ENCODE measurements at places on chromosomes 13 and 19.

DNA sequence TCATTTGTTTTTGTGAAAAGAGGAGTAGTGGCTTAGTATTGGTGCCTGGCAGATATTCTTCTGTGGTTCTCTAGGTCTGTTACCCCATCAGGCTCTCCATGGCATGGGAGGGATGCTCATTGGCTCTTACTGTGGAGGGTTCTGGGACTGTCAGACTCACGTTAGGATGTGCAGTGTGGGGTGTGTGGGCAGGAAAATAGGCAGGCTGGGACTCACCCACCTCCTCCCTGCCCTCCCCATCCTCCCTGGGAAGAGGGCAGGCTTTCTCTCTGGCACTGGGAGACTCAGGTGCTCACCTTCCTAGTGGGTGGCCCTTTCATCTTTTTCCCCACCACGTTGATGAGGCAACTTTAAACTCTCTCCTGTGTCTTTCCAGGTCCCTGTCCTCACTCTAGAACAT lies 44.2 kb downstream of the ZNF536 start:
- no peak for DNase-seq

DNA sequence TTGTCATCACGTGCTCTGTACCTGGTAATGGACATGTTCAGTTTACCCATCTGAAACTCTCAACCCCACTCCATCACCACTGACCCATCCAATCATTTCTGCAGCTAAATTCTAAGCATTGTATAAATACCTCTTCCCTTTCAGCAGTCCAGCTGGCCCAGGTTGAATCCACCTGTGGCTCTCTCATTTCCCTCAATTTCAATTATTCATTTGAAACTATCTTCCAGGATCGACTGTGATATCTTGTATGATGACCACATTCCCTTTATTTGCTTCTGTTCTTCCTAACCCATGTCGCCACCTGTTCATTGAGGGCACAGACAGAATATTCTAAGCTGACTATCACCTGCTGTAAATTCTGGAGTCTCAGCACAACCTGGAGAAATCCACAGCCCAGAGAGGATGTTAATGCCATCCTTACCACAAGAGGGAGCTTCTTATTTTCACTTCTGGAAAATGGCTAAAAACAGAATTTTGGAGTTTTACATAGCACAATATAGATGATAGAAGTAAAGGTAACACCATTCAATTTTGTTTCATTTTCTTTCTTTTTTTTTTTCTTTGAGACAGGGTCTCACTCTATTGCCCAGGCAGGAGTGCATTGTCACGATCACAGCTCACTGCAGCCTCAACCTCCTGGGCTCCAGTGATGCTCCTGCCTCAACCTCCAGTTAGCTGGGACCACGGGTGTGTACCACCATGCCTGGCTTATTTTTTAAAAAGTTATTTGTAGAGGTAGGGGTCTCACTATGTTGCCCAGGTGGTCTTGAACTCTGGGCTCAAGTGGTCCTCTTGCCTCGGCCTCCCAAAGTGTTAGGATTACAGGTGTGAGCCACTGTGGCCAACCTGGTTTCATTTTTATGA lies 38.6 kb downstream of the ZNF823 start:
- no peak for DNase-seq

DNA sequence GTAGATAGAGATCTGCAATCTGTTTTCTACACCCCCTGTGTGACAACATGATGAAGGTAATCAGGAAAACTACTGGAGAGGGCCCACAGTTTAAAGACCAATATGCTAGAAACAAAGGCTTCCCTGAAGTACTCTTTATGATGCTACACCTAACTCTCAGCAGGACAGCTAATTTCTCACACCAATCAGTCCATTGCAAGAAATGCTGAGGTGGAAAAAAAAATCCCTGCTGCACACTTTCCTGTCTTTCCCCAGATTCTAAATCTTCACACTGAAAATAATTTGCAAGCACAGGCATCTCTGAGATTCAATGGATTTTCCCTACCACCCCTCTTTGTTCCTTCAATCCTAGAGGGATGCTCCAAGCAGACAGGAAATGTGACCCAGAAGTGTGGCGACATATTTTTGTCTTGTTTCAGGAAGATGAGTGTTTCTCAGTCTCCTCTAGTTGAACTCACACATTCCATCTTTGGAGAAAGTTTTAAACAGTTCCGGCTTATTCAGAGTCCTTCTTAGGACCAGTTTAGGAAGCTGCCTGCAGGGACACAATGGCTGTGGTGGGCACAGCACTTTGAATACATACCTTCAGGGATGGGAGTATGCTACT lies 671.6 kb downstream of the DIAPH3 start:
- DNase-seq = no peak

- no peak for DNase-seq
Observed at GRCh38 chr19:35380450-35381124, 9.7 kb downstream of the GPR42 start.

- peak; percentile 16 for DNase-seq
Observed at GRCh38 chr19:7267792-7268704, 26.2 kb downstream of the INSR start.

DNA sequence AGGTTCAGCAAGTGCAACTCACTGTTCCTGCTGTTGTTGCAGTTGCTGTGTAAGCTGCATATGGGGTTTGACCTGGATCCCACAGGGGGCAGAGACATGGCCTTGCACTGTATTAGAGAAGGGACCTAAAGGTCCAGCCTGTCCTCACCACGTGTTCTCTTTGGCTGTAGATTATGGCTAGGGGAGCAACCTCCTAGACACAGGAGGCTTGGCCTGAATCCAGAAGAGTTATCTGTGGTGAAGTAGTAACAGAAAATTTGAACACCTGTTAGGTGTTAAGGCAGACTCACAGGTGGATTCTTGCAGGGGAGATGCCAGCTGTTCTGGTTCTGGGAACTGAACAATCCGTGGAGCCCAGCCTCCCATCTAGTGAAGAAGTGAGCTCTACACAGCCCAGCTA lies 3.4 kb upstream of the CYP4F11 start:
- DNase-seq = no peak

GRCh38 chr13:33290421-33290965 lies 4.9 kb upstream of the STARD13 start:
- no peak for DNase-seq

- DNase-seq = no peak
Observed at GRCh38 chr19:3073159-3073563, 10.9 kb upstream of the TLE5 start.

DNA sequence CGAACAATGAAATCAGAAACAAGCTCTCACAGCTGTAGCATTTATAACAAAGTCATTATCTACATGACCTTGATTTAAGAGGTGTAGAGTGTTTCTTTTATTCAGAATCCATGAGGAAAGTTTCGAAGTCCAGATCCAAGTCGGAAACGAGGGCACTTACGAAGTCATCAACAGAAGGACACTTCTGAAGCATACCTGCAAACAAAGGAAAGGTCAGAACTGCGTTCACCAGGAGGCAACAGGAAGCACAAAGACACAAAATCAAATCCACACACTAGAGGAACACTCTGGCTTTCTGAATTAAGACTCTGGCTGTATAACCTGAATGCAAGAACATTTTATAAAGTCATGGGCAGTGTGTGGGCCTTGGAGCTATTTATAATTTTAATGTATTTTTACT lies 158.9 kb downstream of the MIPEP start:
- DNase-seq = no peak

- no peak for DNase-seq
Observed at GRCh38 chr13:46665633-46666482, 112.9 kb downstream of the LRCH1 start.

- no peak for DNase-seq
Observed at GRCh38 chr13:21683034-21683733, 12.3 kb downstream of the FGF9 start.

DNA sequence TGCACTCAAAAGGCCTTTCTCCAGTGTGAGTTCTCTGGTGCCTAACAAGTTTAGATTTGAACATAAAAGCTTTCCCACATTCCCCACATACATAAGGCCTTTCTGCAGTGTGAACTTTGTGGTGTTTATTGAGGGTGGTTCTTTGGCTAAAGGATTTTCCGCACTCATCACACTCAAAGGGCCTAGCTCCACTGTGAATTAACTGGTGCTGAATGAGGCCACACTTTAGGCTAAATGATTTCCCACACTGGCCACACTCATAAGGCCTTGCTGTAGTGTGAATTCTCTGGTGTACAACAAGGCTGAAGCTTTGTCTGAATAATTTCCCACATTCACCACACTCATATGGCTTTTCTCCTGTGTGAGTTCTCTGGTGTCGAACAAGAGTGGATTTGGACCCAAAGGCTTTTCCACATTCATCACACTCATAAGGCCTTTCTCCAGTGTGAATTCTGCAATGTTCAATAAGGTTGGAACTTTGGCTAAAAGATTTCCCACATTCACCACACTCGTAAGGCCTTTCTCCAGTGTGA lies 6.2 kb downstream of the ZNF416 start:
- DNase-seq = no peak

- peak; percentile 52 for DNase-seq
Observed at GRCh38 chr19:47813304-47813994, 8.3 kb upstream of the CRX start.

Measured in CD4-positive, alpha-beta T cell treated with Interferon gamma for 1 hour (primary cell).